ENCODE measurements at places on chromosomes 7 and 10.

GRCh38 chr10:7311218-7311849 lies 99.5 kb downstream of the SFMBT2 start:
- DNase-seq: no peak

DNA sequence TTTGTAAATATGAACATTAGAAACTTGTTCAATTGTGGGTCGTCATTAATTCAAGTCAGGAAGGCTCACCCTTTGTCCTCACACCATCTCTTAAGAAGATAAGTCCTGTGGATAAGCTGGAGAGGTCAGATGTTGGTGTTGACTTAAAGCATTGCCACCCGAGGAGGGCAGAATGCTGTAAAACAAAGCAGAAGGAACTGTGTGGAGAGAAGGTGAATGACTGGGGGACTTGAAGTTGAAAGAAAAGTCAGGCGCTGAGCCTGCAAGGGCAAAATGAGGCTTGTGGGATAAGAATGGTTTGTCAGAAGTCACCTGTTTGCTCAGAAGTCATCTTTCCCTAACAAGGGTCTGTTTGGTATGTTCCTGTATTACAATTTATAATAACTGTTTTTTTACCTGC lies 9.1 kb downstream of the RPA3 start:
- no peak for DNase-seq

DNA sequence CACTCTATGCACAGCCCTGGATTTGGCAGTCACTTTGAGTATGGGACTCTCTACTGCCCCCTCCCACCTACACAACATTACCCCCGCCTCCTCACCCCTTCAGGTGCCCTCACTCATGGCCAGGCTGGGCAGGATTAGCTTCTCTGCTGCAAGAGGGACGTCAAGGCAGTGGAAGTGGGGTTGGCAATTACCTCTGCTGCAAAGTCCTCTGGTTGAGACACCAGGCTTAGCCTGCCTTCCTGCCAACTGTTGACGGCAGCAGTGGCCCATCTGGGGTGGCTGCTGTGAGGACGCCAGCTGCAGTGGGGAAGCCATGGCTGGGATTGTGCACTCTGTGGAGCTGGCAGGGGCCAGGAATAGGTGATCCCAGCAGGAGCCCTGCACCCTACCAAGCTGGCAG lies 26.7 kb downstream of the SVIL start:
- no peak for DNase-seq

- no peak for DNase-seq
Observed at GRCh38 chr10:71127104-71127503, 85.3 kb upstream of the UNC5B start.

GRCh38 chr10:61978965-61979364 lies 77.5 kb downstream of the ARID5B start:
- no peak for DNase-seq

DNA sequence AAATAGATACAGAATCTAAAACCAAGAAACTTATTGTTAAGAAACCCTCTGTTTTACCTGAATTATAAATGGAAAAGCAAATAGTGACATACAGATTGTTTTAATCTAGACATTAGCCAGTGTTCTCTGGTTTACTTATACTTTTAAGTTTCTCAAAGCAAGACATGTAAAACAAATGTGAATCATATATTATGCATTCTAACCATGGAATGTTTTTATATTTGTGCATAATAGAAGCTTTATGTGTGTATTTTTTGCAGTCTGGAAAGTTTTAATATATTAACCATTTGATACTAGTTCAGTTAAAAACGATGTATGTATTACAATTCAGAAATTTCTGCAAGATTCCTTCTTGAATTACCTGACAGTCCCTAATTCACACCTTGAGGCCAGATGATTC lies 150.6 kb upstream of the TMEM72 start:
- DNase-seq: no peak

DNA sequence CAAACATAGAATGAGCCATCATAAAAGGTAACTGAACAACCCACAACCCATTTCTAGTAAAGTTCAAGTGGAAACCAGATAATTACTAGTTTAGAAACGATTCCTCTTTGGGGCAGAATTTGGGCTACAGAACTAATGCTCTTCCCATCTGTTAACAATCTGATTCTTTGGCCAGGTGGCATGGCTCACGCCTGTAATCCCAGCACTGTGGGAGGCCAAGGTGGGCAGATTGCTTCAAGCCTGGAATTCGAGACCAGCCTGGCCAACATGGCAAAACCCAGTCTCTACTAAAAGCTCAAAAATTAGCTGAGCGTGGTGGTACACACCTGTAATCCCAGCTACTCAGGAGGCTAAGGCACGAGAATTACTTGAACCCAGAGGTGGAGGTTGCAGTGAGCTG lies 18.5 kb downstream of the CYP51A1 start:
- DNase-seq: no peak

DNA sequence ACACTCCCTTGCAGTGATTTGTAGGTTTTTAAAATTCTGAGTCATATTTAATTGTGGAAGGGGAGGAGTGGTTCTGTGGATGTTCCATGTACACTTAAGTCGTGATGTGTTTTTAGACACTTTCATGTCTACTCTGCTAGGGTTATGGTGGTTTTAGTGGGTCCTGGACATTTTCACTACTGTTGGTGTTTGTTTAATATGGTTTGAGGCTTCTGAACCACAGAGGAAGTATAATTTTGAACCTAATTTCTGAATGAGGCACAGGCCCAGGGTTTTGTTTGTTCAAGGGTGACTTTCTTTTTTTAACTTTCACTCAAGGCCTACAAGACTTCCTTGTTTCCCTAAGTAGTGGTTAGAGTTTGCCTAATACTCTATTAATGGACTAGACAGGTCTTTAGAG lies 13.3 kb downstream of the SLC26A5 start:
- no peak for DNase-seq

- no peak for DNase-seq
Observed at GRCh38 chr7:8453535-8453934, 20.1 kb downstream of the NXPH1 start.

DNA sequence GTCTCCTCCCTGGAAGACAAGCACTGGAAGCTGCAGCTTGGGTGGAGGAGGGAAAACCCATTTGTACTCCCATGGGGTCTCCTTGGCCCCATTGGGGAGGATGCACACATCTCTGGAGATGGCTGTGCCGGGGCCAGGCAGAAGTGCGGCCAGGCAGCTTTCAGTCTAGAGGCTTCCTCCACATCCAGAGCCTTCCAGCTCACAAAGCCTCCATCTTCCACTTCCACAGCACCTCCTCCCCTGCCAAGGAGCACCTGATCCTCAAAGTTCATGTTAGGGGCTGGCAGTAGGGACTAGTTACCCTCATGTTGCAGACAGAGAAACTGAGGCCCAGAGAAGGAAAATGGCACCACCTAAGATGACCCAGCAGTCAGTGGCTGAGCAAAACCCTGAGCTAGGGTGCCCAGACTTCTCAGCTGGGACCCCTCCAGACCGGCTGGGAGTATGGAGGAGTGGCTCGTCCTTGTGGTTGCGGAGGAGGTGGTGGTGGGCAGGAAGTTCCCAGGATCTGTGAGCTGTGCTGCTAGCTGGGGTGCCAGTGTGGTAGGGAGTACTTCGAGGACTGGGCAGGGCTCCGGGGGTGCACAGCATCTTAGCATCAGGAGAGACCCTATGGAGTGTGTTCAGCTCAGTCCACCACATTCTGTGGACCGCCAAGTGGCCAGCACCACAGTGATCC lies 44.2 kb downstream of the ADCYAP1R1 start:
- no peak for DNase-seq

- DNase-seq: no peak
Observed at GRCh38 chr7:54189330-54189729, 352.8 kb upstream of the VSTM2A start.

- DNase-seq: no peak
Observed at GRCh38 chr7:147937428-147937827, 653.1 kb upstream of the C7orf33 start.

DNA sequence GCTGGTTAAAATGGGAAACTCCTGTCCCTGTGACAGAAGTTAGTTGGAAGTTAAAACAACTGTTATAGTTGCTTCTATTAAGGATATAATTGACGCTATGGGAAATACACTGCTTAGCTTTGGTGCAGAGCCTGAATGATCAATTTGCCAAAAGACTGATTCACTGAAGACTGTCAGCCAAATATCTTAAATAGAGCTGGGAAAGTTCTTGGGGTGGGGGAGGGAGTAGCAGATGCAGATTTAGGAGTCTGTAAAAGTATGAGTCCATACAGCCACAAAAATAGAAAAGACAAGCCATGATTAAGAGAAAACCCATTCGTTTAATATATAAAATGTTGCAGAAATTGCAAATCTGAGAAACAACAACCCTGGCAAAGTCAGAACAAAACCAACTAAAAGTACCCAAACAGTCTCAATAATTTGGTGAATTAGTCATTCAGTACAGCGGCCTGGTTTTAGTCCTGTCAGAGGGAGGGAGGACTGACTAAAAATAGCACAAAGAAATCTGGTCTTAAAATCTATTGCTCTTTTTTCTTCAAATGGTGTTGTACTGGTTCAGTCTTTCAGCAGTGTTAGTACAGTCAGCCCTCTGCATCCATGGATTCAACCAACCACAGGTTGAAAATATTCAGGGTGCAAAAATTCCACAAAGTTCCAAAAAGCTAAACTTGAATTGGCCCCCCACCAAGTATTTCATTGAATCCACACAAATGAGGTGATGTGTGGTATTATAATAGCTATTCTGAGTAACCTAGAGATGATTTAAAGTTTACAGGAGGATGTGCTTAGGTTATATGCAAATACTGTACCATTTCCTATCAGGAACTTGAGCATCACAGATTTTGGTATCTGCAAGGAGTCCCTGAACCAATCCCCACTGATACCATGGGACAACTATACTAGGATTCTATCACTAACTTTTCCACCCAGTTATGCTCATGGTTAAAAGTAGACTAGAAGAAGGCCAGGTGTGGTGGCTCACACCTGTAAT lies 30.0 kb downstream of the STK17A start:
- DNase-seq: peak; percentile 78

- no peak for DNase-seq
Observed at GRCh38 chr10:77586719-77587415, 50.7 kb downstream of the KCNMA1 start.

- DNase-seq: no peak
Observed at GRCh38 chr7:126222782-126223181, 1030.0 kb downstream of the GRM8 start.

DNA sequence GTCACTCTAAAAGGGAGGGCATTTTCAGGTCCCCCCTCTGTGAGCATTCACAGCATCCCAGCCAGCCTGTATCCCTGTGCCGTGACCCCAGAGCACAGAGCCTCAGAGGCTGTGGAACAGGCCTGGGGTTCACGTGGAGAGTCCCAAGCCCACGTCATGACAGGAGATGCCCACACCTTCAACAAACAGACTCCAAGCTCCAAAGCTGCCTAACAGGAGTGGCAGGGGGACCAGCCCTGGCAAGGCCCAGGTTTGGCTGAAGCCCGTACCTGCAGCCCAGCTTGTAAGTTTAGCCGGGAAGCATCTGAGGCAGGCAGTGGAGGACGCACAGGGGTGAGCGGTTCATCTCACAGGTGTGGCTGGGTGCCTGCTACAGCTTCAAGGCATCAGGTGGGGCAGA lies 33.5 kb downstream of the LHPP start:
- DNase-seq: no peak

DNA sequence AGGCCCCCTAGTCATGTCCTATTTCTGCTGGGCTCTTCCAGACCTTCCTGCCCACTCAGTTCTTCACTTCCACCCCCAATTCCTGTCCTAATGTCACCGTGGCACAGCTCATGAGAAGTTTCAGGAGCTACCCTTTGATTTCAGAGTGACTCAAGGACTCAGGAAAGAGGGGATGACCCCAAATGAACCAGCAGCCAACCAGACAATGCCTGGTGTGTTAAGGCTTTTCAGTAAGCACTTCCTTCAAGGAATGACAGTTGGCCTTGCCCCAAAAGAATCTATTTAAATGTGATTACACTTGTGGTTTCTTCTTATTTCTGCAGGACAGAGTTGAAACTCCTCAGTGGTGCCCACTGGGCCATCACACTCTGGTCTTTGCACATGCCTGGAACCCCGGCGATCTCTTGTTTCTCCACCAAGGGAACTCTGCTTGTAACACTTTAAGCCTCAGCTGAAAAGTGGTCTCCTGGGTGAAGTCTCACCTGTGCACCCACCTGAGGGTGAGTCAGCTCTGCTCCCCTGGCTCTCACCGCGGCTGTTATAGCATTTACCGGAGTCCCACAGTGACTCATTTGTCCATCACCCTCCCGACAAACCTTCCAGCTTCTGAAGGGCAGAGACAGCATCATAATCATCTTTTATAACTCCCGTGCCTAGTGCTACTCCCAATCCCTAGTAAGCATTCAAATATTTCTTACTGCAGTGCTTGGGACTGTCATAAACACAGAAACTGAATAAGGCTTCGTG lies 123.0 kb upstream of the SVIL start:
- no peak for DNase-seq

GRCh38 chr10:113056030-113056429 lies 106.0 kb downstream of the TCF7L2 start:
- DNase-seq: no peak

DNA sequence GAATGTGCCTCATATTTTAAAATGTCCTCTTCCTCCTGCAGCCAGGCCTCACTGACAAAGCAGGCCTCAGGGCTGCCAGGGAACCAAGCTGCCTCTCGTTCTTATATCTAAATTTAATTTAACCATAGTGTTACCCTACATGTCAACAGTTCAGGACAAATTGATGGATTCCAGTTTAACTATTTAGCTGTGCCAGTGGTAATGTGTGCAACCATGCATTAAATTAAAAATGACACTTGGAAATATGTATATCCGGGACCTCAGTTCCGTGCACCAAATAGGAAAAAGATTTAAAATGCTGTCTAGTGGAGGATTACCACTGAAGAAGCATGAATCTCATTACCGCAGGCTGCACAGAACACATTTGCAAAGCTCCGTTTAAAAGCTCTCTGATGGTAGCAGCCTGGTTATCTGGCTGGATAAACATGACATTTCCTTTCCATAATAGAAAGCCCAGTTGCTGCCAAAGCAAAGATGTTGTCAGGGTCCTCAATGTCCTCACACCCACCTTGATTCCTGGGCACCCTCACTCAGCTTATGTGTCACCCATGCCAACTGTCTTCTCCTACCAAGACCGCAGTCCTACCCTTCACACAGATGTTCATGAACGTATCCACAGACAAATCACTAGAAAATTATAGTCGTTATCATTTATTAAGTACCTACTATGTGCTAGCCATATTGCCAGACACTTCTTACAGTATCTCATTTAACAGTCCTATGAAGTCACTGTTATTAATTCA lies 73.3 kb upstream of the FRMD4A start:
- no peak for DNase-seq

DNA sequence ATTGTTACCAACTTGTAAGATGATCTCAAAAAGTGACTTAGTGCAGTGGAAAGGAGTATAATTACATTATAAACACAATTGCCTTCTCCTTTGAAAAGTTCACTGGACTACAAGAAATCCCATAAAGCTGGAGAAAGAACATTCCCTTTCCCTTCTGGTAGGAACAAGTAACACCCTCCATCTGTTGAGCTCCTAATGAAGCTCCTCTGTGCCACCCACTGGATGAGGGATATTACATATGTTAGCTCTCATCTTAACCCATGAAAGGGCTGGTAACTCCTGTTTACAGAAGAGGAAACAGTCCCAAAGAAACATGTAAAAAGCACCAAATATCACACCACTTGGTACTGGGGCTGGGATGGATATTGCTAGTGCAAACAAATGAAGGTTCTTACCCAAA lies 8.1 kb downstream of the PGAM1 start:
- DNase-seq: no peak
